GF-D8 (cell line): ENCODE measurements at places on chromosomes 4 and X.
A peak's percentile ranks its signal among the peaks of the same experiment; 100 is the strongest.

DNA sequence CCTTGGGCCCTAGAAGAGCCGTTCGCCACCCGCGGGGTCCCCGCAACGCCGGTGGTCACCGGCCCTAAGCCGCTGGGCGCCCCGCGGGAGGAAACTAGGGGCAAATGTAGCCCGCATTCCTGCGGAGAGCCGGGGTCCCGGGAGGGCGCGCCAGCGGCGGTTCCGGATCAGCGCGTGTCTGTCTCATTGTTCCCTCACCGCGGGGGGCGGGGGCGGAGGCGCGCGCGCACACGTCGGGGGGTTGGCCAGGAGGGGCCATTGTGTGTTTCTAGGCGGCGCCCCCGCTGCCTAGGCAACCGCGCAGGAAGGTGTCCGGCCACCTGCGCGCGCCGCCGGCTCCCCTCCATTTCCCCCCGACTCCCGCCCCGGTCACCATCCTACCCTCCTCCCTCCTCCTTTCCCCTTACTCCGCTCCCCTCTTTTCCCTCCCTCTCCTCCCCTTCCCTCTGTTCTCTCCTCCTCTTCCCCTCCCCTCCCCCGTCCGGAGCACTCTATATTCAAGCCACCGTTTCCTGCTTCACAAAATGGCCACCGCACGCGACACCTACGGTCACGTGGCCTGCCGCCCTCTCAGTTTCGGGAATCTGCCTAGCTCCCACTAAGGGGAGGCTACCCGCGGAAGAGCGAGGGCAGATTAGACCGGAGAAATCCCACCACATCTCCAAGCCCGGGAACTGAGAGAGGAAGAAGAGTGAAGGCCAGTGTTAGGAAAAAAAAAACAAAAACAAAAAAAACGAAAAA, 789 bp upstream of the DDX3X start:
- DNase-seq, result peak; percentile 68

DNA sequence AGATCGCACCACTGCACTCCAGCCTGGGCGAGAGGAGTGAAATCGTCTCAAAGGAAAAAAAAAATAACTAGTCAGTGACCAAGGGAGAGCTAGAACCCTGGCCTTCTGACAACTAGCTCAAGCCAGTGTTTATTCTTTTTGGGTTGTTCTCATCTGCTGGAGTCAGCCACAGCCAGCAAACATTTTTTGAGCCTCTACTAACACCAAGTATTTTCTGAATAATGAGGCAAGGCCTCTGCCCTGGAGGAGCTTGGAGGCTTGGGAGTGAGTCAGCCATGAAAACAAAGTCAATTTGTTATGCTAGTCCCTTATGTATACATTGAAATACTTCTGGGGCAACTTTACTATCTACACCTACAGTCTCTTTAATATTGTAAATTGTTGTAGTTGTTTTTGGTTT, 46.5 kb downstream of the TMA16 start:
- no peak for DNase-seq

GRCh38 chr4:36467670-36468069, 186.3 kb downstream of the DTHD1 start:
- no peak for DNase-seq

GRCh38 chr4:16931339-16932305, 33.2 kb upstream of the LDB2 start:
- no peak for DNase-seq

- DNase-seq, result no peak
Observed at GRCh38 chr4:108058685-108059440, 69.2 kb downstream of the HADH start.

DNA sequence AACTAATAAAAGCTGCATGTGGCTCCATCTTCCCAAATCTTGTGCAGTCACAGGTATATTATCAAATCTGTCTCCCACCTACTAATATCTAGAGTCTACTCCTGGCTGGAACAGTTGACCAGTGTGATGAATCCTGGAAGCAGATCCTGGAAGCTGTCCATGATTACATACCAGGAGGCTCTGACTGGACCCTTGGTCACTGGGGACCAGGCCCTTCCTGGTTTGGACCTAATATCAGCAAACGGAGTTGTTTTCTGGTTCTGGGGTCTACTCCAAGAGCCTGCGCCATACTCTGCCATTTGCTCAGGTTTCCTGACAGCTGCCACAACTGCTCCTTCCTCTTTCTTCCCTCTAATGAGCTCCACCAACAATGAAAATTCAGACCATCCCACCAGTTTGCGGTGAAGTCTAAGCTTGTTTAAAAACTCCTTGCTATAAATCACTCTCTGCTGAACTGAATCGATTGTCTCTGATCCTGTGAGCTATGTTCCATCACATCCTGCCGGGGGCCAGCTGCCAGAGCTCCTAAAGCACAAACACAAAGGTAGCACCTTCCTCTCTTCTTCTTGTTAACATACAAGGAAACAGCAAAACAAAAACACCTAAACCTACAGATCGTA, 114.2 kb downstream of the PALLD start:
- DNase-seq, result no peak

DNA sequence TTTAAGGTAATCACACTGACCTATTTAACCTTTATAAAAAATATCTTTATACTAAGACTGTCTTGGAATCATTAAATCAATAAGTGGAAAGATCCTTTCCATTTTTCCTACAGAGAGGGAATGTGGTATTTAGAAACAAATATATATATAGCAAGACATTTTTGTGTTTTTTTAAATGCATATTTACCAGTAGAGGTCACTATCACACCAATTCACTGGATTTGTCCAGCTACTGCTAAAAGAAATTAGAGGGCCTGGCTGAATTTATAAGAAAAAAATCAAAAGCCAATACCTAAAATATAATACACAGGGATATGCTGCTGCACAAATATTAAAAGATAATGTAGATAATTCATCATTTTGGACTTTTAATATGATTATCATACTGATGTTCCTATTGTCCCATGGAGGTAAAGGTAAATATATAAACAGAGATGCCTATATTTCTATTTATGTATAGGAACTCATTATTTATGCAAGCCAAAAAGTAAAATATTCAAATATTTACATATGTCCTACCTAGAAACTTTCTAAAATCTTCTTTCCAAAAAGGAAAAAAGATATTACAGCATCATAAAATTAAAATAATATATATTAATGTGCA, 69.5 kb downstream of the PDE5A start:
- DNase-seq, result peak; percentile 19

GRCh38 chr4:39285111-39285795, 80.9 kb downstream of the RFC1 start:
- DNase-seq, result no peak

GRCh38 chr4:31041385-31041784, 321.2 kb downstream of the PCDH7 start:
- DNase-seq, result no peak

DNA sequence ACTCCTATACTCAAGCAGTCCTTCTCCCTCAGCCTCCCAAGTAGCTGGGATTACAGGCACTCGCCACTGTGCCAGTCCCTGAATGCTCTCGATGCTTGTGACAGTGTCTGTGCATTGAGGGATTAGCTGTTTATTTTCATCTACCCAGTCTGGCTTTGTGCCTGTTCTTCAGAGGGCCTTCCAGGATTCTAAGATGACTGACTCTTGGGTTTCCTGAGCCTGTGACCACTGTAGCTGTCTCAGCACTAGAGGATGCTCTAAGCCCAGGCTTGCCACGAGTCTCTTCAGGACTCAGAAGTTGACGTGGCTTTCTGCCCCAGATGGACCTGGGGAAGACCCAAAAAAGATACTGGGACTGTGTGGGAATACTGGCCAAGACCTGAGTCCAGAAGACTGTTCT, 201.4 kb downstream of the ARHGAP10 start:
- no peak for DNase-seq

DNA sequence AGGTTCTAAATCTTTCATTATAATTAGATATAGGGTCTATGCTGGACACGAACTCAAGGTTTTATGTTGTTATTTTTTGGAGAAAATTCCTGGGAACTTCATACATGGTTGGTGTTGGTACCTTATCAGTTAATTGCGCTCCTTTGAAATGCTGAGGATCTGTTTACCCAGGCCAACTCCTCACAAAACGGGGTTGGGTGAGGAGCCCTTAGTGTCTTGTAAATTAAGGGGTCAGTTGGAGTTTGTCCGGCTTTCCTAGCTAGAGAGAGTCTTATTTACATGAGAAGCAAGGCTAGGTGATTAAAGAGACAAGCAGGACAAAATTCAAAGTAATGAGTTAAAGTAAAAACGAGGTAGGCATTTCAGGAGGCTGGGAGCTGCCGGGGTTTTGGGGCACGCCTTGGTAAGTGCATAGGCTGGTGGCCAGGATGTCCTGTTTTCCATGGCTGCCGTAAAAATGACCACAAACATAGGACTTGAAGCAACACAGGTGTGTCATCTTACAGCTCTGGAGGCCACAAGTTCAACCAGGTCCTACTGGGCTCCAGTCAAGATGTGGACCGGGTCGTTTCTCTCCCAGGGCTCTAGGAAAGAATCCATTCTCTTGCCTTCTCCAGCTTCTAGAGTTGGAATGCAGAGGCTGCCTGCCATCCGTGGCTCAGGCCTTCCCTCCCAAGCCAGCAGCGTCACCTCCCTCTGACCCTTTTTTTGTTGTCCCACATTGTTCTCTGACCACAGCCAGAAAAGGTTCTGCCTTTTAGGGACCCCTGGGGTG, 19.8 kb downstream of the PSAPL1 start:
- no peak for DNase-seq

DNA sequence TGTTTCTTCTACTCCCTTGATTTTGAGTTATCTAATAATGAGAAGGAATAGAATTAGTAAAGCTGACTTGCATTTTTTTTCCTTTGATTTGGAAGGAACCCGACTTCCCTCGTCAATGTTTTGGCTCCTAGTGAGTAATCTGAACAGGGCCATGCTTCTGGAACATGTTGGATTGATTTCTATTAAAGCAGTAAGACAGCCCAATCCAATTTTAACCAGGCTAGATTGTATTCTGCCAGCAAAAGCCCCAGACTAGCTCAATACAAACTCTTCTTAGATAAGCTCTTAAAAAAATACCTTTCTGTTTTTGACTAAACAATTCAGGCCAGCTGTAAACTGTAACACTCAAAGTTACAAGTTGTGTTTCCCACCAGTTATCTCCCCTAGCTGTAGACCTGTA, 126.2 kb downstream of the IRS4 start:
- no peak for DNase-seq

- no peak for DNase-seq
Observed at GRCh38 chr4:87079967-87080366, 140.5 kb downstream of the KLHL8 start.

DNA sequence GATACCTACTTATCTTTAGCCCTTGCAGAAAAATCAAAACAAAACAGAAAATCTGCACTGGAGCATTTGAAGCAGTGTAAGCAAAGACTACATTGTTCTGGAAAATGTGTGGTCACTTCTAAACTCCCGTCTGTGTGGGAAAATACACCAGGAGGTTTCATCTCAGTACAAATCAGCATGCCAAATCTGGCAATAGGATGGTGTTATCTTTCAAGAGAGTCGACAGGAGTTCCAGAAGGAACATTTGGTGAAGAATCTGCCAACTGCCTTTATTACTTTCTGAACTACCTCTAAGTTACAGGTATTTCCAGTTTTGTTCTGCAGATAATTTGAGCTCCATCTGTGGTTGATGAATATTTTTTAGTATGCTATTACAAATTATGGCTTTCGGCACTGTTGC, 1348.0 kb downstream of the RAPGEF2 start:
- no peak for DNase-seq

DNA sequence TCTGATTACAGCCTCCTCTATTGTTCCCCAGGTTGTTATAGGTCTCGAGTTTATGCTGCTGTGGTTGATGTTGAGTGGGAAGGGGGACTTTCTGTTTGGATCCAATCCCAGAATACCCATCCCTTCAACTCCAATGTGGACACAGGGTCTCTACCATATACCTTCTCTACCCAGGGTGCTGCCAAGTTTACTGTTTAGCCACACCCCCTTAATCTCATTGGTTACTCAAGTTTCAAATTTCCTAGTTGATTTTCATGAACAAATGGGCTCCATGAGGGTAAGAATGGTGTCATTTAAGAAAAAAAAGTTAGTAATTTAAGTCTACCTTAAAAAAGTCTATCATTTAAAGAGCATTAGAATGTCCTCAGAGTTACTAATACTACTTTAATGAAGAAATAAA, 3.6 kb upstream of the SPP1 start:
- no peak for DNase-seq

DNA sequence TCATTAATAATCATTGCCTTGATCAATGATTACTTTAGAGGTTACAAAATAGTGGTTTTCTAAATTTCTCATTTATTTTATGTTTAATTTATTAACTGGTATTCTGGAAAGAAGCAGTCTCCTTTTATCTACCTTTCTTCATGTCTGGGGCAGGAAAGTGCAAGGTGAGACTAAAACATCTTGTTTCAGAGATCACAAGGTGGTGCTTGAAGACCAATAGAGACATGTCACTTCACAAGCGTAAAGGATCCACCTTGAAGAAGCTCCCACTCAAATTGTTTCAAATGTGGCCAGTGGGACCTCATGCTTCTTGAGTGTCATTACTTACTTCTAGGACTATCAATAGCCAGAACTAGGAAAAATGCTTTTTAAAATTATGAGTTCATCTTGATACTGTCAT, 1568.7 kb downstream of the RPA4 start:
- no peak for DNase-seq

GRCh38 chr4:145130788-145131399, 32.8 kb downstream of the ABCE1 start:
- DNase-seq, result peak; percentile 43
